ENCODE measurements at places on chromosomes 4 and X. TPM values are rescaled to one million over a fixed set of nuclear protein-coding genes. Genes with fewer than 3 reads are reported as not detected.
A peak's percentile ranks its signal among the peaks of the same experiment; 100 is the strongest.

FGF13 gene
- total RNA-seq: not detected

TEC gene
- total RNA-seq: 0.24 TPM

PCDH18 gene
- total RNA-seq: 0.28 TPM

ATP8A1 gene
- 0.14 TPM for total RNA-seq

KCND1 gene
- 0.54 TPM for total RNA-seq

DNA sequence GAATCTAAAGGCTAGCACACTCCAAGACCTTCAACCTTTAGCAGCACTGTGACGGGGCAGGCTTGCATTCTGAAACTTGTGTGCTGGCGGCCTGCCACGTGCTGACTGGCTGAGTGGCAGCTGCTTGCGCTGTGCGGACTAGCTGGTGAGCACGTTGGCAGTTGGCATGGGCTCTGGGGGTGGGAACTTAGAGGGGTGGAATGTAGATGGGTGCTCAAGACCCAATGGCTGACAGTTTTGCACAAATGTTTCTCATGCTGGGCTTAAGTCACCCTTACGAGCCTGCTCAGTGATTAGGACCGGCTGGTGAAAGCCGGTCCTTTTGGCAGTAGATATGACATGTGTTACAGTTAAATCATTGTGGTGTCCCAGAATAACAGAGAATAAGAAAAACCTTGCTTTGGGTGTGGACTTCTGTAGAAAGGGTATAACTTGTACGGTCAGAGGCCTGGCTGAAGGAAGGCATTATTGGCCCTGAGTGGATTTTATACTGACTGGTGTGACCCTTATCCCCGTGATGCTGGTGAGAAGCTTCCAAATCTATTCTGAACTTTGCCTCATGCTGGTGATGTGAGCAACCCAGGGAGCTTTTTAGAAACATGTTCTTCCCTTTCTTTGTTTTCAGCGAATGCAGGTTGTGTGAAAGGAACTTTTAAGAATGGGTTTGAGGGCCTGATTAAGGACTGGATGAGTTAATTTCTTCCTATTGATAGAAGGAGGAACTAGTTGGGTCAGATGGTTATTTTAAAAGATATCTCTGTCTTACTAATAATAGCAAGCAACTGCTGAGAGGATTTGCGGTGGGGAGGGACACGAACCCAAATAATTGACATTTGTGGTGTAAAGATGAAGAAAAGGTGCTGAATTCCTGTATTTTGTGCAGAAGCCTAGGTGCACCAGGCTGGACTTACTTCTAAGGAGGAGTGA lies 107.4 kb upstream of the SLC4A4 start:
- peak; percentile 39 for DNase-seq

DNA sequence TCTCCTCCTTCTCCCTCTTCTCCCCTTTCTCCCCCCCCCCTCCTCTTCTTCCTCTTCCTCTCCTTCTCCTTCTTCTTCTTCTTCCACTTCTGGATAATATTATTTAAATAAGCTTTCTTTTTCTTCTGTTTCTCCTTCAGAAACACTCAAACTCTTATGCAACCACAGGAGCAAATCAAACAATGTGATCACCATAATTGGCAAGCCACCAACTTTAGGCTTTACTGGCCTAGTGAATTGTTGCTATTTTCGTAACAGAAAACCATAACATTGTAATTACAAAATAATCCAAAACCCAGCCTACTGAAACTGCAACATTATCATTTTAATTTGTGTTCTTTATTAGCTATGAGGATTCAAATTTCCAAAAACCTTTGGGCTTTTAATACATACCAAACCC lies 14.3 kb downstream of the DCAF8L1 start:
- DNase-seq: no peak

DNA sequence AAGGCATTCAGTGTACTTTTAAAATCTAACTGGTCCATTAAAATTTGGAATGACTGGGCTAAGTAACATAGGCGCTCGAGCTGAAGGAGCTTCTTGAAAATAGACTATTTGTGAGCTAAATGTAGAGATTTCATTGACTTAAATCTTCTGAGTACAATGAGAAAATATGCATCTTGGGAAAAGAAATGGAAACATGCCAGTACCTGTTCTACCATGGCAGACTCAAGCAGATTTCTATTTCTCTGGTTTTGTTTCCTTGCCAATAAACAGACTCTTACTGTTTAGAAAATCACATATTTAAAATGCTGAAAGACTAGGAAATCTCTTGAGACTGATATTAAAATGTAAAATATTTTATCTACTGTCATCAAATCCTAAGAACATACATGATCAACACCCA lies 678.1 kb downstream of the FAT4 start:
- DNase-seq: peak; percentile 28

- DNase-seq: no peak
Observed at GRCh38 chr4:186740822-186741221, 17.2 kb upstream of the FAT1 start.

DNA sequence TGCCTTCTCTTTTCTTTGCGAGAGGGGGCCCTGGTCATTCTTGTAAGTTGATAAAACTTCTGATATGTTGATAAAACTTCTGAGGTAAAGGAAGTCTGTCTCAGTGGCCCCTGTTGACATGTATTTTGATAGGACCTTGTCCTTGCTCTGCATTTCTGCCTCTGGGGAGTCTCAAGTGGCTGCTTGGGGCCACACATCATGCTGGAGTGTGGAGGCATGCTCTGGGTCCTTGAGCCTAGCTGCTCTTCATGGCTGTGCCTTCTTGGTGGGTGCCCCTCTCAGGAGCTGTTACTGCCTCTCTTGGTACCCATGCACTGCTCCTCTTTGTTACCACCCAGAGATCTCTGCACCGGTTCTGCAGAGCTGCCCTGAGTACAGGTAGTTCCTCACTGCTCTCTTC lies 14.2 kb downstream of the NSD2 start:
- no peak for DNase-seq

GRCh38 chr4:121726642-121727268 lies 30.0 kb upstream of the ANXA5 start:
- DNase-seq: peak; percentile 32

DNA sequence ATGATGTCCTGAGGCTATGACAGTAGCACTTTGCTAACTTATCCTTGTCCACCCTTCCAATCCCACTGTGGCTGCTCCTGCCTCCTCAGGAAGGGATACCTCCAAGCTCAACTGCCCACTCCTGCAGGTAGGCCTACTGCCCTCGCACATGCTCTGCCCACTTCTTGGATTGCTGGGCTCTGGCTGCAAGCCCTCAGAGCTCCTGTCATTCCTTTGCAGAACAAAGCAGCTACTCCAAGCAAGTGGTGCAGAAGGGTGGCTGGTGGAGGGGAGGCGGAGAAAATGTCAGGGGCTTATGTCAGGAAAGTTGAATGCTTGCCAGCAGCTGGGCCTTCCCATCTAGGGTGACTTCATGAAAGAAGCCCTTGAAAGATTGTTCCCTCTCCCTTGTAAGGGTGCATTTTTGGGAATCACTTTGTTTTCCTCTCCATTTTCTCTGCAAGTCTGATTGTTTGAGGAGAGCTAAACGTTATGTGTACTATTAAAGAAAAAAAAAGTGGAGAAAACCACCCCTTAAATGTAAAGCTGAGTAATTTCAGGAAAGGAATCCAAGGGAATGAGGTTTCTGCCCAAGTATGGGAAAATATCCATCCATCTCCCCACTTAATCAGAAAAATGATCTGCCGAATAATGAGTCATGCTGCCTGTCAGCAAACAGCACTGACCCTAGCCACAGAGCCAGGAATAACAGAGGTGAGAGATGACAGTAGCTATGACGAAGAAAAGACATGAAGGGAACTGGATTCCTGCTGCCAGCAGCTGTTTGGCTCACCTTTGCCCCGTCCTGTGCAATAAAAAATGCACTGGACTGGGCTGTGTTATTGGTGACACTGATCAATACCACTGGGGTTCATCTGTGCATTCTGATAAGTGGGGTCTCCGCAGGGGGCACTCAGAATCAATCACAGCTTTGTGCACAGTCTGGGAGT lies 102.0 kb downstream of the RTL5 start:
- peak; percentile 53 for DNase-seq

GRCh38 chr4:151540728-151541388 lies 131.9 kb downstream of the FHIP1A start:
- peak; percentile 100 for DNase-seq

DNA sequence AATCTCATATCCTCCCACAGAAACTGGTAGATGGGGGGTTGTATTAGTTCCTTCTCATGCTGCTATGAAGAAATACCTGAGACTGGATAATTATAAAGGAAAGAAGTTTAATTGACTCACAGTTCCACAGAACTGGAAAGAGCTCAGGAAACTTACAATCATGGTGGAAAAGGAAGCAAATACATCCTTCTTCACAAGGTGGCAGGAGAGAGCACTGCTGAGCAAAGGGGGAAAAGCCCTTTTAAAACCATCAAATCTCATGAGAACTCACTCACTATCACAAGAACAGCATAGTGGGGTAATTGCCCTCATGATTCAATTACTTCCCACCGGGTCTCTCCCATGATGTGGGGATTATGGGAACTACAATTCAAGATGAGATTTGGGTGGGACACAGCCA lies 250.5 kb upstream of the GPRIN3 start:
- DNase-seq: no peak

DNA sequence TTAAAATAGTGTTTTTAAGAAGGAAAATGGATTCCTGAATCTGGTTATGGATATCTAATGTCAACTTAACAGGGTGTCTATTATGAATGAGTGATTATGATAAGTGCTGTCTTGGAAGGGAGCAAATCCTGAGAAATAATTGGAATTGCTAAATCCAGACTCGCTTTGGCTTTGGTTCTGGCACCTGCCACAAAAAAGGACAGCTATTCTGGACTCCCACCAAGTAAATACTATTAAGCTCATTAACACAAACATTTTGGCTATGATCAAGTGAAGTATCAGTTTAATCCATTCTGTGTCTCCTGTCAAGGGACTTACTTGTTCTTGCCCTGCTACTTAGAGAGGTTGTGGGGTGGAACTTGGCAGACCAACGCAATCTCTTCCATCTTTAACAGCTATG lies 403.7 kb downstream of the CENPC start:
- no peak for DNase-seq

- no peak for DNase-seq
Observed at GRCh38 chr4:108646706-108647105, 3.7 kb upstream of the OSTC start.

DNA sequence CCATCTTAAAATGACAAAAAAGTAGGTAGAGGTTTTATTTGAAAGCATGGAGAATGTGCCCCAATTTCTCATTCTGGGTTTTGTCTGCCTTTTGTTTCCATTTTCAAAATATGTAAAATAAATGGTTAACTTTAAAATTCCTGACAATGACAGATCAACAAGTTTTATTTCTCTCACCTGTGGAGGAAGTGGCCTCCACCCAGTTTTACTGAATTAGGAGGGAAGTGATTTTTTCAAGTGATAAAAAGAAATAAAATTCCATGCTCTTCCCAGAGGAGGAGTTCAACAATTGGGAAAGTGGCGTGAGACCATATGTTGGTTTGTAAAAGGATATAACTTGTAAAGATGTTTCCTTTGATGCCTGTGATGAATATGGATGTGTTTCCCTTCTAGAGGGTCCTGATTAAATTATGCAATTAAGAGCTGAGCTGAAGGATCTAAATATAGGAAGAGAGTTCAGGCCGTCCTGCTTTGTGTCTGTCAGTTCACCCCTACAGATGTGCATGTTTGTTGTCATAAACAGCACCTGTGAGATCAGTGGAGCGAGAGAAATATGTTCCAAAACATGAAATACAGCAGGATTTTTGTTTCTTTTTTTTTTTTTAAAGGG lies 19.5 kb downstream of the SMAD1 start:
- no peak for DNase-seq

DNA sequence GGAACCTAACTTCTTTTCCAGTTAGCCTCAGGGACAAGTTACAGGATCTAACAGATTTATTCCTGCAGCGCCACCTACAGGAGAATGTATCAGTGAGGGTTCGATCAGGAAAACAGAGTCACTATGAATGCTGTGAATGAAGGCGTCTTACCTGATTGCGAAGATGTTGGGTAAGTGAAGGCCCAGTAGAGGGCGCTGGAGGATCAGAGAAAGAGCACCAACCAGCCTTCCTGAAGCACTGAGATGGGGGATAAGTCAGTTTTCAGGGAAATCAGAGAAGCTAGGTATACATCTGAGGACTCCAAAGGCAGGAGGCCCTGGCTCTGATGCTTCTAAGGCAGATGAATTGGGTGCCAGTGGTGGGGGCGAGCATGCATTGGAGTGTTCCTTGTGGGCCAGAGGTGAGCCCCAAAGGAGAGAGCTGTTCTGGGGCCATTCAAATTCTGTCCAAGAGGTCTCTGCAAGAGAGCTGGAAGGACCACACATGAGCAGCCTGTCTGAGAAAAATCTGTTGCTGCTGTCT lies 169.9 kb upstream of the AADAT start:
- peak; percentile 72 for DNase-seq

DNA sequence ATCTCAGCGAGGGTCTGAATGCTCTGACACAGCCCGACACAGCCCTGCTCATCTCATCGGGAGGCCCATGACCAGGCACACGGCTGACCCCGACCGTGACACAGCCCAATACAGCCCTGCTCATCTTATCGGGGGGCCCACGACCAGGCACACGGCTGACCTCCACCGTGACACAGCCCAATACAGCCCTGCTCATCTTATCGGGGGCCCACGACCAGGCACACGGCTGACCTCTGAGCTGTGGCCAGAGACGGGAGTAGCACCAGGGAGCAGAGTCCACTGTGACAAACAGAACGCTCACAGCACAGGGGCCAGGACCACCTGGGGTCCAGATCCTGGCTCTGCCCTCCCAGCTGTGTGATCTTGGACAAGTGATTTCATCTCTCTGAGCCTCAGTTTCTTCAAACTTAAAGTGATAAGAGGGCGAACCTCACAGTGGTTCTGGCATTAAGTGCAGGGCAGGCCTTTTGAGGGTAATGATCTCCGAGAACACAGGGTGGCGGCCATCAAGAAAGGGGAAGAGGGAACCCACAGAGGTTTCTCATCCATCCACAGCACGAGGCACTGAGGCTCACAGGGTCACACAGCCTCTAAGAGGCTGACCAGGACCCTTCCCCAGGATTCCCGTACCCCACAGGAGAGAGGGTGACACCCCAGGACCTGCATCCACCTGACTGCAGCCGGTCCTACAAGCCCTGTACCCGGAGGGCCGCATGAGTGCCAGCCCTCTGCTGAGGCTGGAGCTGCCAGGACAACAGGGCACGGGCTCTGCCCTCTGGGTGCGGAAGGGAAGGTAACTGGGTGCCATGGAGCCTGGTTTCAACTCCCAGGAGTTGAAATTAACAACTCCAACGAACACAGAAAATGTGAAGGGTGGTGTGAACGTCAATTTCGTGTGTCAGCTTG lies 60.1 kb downstream of the WFS1 start:
- no peak for DNase-seq

GRCh38 chrX:86148594-86148993 lies 343 bp downstream of the DACH2 start:
- no peak for DNase-seq

GRCh38 chr4:25290490-25291067 lies 22.0 kb upstream of the ZCCHC4 start:
- no peak for DNase-seq

GRCh38 chr4:89661173-89661899 lies 175.6 kb downstream of the SNCA start:
- DNase-seq: peak; percentile 93

All from foreskin keratinocyte (primary cell).